GM18507 (cell line): ENCODE measurements at places on chromosomes 1 and 21.

DNA sequence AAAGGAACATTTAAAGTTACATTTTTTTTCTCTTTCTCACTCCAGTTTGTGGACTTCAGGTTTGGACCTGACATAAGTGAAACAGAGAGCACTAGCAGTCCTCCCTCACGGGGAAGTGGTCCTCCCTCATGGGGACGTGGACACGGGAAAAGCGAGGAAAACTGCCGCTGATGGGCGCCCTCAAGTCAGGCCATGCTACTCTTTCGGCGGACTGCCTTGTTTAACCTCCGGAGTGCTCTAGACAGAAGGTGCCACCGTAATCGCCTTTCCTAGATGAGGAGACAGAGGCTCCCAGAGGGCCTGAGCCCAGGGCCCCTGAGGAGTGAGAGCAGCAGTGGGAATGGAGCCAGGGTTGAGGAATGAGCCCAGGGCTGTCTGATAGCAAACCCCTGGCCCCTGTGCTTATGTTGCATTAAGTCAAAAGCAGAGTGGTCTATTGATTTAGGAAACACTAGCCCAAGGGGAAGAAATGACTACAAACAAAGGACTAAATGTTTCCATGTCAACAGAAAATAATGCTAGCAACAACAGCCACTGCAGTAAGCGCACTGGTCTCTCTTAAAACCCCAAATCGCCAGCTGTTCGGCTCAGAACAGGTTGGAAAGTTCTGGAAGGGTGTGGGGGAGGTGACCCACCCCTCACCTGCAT lies 84.1 kb downstream of the DMRTB1 start:
- no peak for DNase-seq

DNA sequence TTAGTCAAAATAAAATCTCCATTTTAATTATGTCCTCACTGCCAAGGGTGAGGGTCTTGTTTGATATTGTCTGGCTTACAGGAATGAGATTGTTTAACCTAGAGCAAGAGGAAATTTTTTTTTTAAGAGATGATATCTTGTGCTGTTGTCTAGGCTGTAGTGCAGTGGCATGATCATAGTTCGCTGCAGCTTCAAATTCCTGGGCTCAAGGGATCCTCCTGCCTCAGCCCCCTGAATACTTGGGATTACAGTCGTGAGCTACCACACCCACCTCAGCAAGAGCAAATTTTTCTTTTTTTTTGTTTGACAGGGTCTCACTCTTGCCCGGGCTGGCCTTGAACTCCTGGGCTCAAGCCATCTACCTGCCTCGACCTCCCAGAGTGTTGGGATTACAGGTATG lies 84.6 kb downstream of the DISP1 start:
- no peak for DNase-seq

DNA sequence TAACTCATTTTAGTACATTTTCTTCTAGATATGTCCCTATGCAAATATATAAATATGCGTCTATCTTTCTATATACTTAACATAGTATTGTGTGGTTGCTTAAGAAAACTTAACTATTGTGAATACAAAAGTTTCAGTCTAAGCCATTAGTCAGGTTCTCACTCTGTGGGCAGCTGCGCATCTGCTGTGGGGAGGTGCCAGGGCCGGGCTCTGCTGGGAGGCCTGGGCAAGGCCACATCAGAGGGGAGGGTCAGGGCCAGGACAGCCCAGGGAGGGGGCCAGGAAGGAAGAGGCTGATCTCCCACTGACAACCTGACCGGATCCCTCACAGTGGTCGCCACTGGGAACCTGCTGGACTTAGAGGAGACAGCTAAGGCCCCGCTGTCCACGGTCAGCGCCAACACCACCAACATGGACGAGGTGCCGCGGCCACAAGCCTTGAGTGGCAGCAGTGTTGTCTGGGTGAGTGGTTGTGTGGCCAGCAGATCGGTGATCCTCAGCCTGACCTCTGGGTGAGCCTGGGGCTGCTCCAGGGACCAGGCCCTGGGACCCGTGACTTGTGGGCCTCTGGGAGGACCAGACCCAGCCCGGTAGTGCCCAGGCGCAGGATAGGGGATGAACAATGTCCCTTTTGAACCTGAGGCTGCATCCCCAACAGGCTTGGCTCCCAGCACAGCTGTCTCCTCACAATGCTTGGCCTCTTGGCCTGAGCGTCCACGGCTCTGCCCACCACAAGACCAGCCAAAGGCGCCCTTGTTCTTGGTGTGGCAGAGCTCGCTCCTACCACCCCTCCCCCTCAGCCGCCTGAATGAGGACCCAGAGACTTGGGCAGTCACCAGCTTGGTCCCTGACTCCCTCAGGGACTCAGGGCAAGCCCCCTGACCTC lies 20.2 kb downstream of the LDLRAP1 start:
- DNase-seq, result no peak

GRCh38 chr21:32328595-32328994 lies 29.9 kb downstream of the MRAP start:
- DNase-seq, result no peak

- no peak for DNase-seq
These were observed 838 bp downstream of the CCDC28B start for GRCh38 chr1:32201011-32201855.

GRCh38 chr1:119327450-119328155 lies 41.0 kb upstream of the HAO2 start:
- DNase-seq, result no peak

DNA sequence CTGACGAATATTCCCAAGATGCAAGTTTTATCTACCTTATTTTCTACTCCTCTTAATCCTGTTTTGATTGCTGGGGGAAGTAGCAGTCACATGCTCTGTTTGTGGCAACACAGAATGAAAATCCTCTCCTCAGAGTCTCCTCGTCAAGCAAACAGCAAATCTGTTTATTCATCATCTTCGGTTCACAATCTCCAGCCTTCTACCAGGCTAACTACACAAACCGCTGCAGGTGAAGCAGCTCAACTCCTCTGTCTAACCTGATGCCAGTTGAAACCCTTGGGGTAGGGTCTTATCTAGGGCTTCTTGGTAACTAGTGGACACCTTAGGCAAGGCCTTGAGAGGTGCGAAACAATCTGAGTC lies 91.0 kb downstream of the SIPA1L2 start:
- DNase-seq, result no peak

DNA sequence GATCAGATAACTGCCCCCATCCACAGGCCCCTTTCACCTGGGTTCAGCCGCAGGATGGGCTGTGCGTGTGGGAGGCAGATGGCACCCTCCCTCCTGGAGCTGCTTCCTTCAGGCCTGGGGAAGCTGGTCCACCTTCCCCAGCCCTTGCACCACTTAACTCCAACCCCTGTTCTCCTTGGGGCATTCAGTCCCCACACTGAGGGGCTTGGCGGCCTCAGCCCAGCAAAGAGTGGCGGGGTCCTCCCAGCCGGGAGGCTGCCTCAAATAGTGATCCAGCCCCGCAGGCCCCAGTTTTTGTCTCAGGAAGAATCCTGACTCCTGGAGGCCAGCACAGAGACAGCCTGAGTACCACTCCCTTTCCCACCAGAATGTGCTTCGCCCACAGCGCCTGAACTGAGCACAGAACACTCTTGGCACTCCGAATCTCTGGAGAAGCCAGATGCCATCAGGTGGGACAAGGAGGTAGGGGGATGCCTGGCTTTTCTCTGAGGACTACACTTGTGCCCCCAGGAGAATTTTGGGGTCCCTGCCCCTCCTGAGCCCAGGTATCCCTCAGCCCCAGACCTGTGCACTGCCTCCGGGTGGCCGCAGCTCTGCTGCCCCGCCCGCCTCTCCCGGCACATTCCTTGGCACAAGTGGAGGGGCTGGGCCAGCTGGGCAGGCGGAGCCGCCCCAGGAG lies 936 bp downstream of the PAQR6 start:
- no peak for DNase-seq

GRCh38 chr1:180981596-180982387 lies 40.9 kb downstream of the STX6 start:
- DNase-seq, result peak; percentile 35

DNA sequence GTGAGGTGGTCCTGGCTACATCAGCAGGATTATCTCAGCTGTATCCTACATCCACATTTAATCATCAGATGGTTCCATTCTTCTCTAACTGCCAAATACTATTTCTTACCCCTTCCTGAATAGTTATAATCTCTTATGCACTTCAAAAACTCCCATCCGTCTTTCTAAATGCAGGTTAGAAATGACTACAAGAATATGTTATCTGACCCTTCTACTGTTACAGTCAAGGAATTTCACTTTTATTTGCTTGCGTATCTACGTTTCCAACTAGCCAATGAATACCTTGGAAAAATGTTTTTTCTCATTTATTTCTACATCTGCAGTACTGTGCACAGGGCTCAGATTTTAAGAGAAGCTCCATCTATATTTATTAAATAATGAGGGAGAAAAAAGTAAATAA lies 709.9 kb downstream of the KCNT2 start:
- DNase-seq, result no peak

DNA sequence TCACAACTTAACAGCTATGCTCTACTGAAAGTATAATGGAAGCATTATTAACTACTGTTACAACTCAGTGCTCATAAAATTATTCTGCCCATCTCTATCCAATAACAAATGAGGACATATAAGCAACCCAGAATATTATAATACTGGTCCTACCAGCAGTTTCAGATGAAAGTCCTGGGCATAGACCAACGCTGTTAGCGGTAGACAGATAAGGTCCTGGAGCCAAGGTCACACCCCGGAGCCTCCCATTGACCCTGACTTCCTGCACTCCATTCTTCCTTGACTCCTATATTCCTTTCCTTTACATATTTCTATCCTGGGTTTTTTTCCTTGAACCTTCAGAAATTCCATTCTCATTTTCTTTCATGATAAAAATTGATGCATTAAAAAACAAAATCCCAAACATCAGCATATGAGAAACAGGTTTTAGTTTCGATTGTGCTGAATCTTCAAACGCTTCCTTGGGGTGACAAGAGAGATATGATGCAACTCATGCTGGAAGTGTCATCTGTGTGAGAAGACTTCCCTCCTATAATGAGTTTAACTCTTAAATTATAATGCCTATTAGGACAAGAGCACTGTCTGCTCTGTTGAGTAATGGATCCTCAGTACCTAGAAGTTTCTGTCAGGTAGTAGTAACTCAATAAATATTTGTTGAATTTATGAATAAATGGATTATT lies 831.1 kb downstream of the LRRIQ3 start:
- no peak for DNase-seq

- no peak for DNase-seq
These were observed 5.7 kb upstream of the LAMB3 start for GRCh38 chr1:209657918-209658317.

DNA sequence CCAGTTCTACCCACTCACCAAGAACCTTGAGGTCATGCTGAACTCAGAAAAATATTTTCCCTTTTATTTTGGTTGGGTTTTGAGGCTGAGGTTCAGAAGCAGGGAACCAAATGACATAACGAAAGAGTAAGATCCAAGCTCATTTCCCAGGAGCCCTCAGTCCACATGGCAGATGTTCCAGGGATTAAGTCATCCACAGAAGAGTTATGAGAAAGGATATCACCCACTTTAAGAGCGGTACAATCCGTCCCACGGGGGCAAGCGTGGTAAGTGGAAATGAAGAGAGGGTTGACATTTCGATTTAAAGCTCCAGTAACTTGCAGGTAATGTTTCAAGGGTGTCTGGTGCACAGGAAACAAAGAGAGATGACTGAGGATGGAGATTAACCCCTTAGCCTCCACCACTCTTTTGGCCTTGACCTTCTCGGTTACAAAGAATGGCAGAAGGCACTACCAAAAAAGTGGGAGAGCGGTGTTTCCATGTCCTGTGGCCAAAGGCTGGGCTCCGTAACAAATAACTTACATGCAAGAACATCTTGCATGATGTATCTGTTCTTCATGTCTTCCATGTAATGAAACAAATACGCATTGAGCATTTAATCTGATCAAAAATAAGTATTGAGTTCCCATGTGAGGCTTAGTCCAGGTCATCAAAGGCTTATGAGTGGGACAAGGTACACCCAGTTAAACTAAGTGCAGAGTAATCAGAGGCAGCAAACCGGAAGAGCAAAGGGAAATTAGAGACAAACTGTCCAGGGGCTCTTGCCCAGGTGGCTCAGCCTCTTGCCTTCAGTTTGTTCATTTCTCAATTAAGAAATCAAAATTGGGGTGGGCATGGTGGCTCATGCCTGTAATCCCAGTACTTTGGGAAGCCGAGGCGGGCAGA lies 241.4 kb downstream of the TOMM20 start:
- DNase-seq, result no peak

GRCh38 chr21:35509001-35509704 lies 460.1 kb upstream of the RUNX1 start:
- no peak for DNase-seq

DNA sequence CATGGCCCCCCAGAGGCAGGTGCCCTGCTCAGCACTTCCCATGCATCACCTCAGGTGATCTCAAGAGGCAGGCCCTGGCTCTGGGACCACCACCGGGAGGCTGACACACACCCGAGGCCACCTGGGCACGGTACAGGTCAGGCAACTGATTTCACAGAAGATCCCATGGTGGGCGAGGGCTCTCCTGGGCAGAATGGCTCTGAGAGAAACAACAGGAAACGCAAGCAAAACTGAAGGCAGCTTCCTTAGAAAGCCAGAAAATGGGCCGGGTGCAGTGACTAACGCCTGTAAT lies 11.4 kb upstream of the SKI start:
- no peak for DNase-seq

DNA sequence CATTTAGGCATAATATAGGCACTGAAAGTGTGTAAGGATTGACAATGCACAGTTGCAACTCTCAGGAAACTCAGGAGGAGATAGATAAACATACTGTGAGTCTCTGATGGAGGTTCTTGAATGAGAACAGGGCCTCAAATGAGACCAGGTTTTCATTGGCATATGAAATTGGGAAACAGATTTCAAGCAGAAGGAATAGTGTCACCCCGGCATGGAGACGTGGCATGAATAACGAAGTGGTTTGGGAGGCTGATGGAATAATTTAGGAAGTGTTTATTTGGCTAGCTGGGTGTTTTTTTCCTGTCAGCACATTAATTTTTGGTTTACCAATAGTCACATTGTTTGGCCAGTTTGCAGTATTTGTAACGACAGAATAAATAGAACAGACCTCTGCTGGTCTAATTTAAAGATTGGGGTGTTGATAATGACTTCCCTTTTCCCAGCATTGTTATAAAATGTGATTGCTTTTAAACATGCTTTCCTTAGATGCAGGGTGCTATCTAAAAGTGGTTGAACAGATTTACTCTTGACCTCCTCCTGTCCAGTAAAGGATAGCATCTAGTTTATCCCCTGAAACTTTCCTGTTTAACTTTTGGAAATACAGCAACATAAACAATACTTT lies 132.0 kb downstream of the C1orf21 start:
- no peak for DNase-seq

DNA sequence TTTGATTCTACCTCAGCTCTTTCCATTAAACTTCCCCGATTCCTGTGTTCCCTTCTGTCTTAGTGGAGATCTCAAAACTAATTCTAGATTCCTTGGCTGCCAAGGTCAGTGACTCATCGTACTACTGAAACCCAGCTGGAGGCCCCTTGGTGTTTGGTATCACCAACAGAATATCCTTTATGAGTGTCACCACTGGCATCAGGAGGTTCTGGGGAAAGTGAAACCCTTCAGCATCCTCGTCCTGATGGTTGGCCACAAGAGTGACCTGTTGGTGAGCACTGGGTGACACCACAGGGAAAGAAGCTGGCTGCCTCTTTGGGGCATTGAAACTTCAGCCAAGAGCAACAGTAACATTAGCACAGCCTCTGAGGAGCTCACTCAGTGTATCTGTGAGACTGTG lies 9.6 kb downstream of the RAB42 start:
- no peak for DNase-seq

- no peak for DNase-seq
These were observed 4.6 kb downstream of the ATP13A2 start for GRCh38 chr1:17007121-17007520.

- no peak for DNase-seq
These were observed 19.7 kb upstream of the CHI3L1 start for GRCh38 chr1:203206129-203206687.
